ENCODE measurements at places on chromosomes 7 and 10.
A peak's percentile ranks its signal among the peaks of the same experiment; 100 is the strongest.

GRCh38 chr7:36207451-36208291, 54.6 kb downstream of the EEPD1 start:
- DNase-seq: no peak

GRCh38 chr10:1735562-1735961, 1.8 kb downstream of the ADARB2 start:
- DNase-seq: no peak

DNA sequence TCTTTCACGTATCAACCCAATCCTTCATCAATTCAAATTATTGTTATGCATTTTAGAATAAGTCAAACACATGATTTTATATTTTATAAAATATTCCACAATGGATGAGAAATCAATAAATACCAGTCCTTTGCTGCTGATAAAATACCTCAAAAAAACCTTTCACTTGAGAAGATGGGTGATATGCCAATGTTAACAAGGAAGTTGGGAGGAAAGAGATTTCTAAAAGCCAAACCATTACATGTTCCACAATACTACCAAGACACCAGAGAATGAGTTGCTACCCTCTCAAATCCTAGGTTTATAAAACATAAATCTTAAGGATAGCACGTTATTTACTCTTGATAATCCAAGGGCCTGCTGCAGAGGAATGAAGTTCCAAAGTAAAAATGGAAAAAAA, 14.4 kb downstream of the RNF133 start:
- no peak for DNase-seq

- no peak for DNase-seq
Observed at GRCh38 chr10:113103131-113103840, 153.2 kb downstream of the TCF7L2 start.

- no peak for DNase-seq
Observed at GRCh38 chr10:10829576-10829975, 188.1 kb upstream of the CELF2 start.

GRCh38 chr7:23811540-23811939, 101.5 kb downstream of the STK31 start:
- no peak for DNase-seq

DNA sequence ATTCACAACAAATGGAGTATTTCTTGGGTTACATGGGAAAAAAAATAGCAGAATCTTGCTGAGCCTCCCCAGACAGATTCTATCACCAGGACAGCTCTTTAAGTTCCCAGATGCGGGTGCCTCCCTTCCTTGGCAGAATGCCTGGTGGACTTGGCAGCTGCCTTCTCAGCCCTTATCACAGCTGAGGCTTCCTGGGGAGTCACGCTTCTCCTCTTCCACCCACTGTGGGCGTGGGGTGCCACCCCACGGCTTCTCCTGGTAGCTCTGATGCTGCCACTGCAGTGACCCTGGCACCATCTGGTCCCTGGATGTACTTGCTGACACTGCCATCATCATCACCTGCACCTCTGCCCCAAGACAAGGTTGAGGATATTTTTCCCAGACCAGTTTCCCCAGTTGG, 16.2 kb upstream of the NME8 start:
- DNase-seq: no peak

GRCh38 chr10:21675157-21675796, 141.2 kb downstream of the MLLT10 start:
- peak; percentile 46 for DNase-seq

DNA sequence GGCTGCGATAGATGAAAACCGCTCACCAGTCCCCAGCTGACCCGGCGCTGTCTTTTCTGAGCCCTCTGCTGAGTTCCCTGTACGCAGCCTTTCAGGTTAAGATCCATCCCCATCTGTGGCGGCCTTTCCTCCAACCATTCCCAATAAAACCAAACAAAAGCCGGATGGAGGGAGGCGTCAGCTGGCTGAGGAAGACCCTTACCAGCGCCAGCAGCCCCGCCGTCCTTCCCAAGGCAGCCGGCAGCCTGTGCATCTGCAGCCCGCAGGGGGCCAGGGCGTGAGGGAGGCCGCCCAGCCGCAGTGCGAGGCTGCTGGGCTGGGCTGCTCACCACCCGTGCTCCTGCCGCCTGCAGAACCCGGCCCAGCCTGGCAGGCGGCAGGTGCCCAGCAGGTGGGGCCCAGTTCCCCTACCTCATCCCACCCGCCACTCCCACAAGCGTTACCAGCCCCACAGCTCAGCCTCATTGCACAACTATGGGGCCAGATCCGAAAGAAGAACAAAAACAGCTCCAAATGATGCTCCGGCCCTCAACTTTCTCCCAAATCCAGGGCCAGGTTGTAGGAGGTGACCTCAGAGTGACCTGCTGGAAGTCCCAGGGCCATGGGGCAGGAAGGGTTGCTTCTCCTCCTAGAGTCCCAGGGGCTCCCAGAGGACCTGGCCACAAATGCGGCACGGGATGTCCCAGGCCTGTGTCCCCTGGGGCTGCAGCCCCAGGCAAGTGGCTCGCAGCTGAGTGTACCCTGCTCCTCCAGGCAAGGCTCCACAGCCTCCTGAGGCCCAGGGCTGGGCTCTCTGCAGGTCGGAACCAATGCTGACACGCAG, 23.8 kb downstream of the PAPOLB start:
- DNase-seq: no peak

GRCh38 chr10:8410506-8410905, 356.0 kb downstream of the GATA3 start:
- no peak for DNase-seq

- DNase-seq: peak; percentile 57
Observed at GRCh38 chr7:17849504-17849903, 90.8 kb downstream of the SNX13 start.

DNA sequence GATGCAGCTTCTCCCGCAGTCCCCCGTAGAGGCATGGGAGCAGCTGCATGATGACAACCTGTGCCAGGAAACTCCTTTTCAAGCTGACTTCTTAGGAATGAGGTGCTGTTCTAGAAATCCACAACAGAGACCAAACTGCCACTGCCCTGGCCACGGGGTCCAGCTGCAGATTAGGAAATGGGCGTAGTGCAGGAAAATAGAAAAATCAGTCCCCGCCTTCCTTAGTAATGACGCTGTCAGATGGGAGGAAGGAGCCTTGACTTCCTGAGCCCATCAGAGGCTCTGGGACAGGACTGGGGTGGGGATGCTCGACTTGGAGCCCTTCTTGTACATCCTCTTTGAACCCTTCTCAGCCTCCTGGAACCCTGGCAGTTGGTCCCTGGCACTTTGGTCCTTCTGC, 227.8 kb upstream of the GRB10 start:
- DNase-seq: no peak

- DNase-seq: no peak
Observed at GRCh38 chr7:2002561-2003450, 229.9 kb downstream of the MAD1L1 start.

DNA sequence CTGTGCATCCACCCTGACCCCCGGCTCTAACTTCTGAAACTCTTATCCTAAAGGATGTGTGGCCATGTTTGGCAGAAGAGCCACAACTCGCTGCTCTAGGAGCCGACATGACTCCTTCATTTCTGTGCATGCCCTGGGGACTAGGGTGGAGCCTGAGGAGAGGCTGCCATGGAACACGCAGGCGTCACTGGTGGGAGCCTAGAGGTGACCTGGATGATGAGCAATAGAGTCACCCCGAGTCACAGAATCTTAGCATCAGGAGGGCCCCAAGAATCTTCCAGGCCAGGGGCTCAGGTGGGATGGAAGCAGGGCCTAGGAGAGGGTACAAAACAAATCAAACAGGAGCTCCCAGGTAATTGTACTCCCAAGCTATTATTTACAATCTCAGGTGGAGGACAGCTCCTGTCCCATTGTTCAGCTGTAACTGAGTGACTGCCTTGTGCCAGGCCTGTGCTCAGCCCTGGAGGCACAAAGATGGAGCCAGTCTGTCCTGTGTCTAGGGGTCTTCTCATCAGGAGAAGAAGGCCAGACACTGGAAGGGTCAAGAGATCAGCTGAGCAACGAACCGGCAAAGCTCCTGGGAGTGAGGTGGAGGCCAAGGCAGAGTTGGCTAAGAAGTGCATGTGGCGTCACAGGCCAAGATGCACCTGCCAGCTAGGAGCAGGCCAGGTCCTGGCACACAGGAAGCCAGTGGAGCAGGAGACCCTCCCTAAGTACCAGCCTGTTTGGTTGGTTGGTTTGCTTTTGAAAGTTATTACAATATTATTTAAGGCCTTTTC, 5.8 kb upstream of the ZNF22 start:
- DNase-seq: no peak

DNA sequence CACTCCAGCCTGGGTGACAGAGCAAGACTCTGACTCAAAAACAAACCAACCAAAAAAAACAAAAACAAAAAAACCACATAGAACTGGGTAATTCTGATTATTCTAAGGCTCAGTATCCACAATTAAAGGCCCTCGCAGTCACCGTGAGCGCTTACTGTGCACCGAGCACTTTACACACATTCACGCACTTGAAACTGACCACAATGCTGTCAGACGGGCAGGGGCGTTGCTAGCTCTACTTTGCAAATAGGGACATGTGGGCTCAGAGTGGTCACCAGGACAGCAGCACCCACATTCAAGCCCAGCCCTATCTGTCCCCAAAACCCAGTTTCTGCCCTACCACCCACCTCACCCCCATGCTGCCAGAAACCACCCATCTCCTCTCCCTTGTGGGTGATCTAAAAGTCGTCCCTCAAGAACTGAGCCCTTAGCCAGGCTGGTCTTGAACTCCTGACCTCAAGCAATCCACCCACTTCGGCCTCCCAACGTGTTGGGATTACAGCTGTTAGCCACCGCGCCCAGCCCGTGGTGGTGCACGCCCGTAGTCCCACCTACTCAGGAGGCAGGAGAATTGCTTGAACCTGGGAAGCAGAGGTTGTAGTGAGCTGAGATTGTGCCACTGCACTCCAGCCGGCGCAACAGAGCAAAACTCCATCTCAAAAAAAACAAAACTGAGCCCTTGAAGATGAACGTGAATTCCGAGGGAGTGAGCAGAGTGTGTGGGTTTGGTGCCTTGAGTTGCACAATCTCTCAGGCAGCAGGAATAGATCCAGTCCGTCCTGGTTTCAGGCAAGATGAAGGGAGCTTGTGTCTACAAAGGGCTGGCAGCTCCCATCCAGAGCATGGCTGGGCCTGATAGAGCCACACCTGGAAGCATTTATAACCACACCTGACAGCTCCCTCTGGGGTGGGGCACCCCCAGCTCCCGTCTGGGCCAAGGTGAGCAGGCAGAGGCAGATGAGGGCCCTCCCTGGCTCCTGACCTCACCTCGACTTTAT, 5.4 kb upstream of the HSPB1 start:
- DNase-seq: no peak

DNA sequence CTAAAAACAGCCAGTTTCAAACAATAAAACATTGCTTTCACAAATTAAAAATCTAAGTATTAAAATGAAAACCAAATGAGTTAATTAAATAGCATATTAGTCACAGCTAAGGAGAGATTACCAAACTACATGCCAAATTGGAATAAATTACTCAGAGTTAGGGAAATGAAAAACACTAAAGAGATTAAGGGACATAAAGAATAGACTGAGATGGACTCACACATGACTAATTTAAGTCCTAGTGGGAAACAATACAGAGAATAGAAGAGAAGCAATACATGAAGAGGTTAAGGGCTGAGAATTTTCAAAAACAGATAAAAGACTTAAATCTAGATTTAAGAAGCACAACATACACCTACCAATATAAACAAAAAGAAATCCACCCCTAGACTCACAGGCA, 110.6 kb downstream of the ZFAND4 start:
- no peak for DNase-seq

DNA sequence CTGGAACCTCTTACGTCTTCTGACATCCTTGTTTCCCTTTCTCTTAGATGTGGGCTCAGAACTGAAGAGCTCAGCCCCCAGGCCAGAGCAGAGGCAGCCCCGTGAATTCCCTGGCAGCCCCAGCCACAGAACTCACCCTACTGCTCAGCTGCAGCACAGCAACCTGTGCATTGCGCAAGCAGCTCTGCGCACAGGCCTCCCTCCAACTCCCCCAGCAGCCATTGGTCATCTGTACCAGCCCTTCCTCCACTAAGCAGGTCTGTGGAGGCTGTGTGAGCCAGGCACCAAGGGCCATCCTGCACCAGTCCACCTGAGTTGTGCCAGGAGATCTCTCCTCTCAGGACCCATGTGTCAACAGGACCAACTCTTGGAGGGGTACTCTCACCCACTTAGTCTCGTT, 54.5 kb downstream of the ZNF33B start:
- no peak for DNase-seq

DNA sequence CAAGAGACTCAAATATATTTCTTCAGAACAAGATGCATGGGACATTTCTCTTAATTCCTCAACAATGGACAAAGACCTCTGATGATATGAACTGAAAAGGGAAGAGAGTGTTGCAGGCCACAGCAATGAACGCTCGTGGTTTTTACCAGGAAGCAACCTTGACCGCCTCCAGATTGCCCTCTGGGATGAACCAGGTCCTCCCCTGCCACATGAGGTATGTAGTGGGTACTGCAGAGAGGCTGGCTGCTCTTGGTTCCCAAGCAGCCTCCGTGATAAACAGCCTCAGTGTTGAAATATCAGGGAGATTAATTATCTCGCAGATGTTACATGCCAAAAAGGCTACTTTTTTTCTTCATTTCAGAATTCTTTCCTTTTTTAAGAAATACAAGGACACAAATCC, 338.8 kb downstream of the ELMO1 start:
- DNase-seq: no peak

GRCh38 chr7:129457101-129457500, 22.9 kb downstream of the STRIP2 start:
- DNase-seq: no peak

GRCh38 chr7:134731616-134732015, 47.8 kb upstream of the CALD1 start:
- no peak for DNase-seq

- DNase-seq: no peak
Observed at GRCh38 chr7:17774716-17775288, 165.5 kb downstream of the SNX13 start.

DNA sequence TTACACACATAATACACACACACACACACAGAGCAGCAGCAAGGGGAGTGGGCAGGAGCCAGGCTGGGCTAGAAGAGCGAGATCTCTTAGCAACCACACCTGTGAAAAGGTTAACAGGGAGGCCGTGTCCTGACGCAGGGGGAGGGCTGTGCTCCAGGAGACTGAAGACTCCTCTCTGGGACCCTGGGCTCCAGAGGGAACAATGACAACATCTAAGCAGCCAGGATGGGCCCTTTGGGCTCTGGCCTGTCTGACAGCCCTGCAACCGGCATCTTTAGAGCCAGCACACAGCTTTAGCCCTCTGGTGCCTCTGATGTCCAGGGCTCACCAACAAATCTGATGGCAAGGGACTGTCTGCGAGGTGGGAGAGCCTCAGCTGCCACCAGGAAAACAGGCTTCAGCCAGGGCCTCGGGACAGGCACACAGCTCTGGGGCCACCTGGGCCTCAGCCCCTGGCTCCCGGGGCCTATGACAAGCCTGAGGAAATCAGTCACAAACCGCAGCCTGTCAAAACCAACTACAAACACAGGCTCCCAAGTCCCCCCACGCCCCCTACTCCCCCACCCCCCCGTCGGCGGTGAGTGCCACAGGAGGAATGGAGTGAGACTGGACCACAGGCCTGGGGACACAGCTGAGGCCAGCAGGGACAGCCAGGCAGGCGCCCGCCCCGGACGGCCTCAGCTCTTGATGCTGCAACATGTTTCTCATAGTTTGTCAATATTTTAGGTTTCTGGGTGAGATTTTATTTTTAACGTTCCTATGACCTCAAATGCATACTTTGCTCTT, 102.8 kb downstream of the TNS3 start:
- no peak for DNase-seq

Data from foreskin melanocyte (primary cell).